ENCODE measurements at places on chromosomes 7 and 10.
A peak's percentile ranks its signal among the peaks of the same experiment; 100 is the strongest.

DNA sequence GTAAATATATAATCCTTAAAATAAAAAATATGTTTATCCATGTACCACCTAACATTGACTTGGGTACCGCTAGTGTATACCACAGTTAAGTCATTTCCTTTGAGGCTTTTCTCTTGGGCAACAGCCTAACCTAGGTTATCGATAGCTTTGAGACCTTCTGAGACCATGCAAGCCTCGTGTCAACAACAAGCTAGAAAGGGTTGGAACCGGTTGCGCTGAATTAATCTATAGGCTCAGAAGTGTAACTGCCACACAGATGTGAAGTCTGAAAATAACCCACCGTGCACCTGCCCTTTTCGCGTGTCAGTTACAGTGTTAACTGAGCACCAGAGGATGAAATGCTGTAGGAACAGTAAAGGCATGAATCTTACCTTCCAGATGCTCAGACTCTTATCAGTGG is 59.8 kb downstream of the ARID5B start:
- DNase-seq: no peak

DNA sequence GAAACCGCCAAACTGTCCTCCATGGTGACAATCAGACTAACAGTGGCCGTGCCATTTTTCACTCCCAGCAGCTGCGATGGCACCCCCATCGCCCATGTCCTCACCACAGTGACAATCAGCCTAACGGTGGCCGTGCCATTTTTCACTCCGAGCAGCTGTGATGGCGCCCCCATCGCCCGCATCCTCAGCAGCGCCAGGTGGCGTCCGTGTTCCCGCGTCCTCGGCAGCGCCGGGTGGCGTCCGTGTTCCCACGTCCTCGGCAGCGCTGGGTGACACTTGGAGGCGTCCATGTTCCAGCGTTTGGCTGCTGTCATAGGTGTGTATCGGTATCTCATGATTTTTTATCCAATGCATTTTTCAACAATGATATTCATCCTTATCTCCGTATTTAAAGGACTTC is 267.3 kb downstream of the PTPRN2 start:
- DNase-seq: no peak

GRCh38 chr10:24331457-24331856 is 122.5 kb downstream of the KIAA1217 start:
- no peak for DNase-seq

- DNase-seq: no peak
These were observed 269.1 kb downstream of the SUGCT start for GRCh38 chr7:40403703-40404476.

GRCh38 chr10:99507265-99507664 is 25.5 kb upstream of the NKX2-3 start:
- no peak for DNase-seq

- DNase-seq: no peak
These were observed 54.0 kb downstream of the MALSU1 start for GRCh38 chr7:23353172-23353571.

- DNase-seq: no peak
These were observed 28.8 kb downstream of the CALML3 start for GRCh38 chr10:5553400-5554170.

DNA sequence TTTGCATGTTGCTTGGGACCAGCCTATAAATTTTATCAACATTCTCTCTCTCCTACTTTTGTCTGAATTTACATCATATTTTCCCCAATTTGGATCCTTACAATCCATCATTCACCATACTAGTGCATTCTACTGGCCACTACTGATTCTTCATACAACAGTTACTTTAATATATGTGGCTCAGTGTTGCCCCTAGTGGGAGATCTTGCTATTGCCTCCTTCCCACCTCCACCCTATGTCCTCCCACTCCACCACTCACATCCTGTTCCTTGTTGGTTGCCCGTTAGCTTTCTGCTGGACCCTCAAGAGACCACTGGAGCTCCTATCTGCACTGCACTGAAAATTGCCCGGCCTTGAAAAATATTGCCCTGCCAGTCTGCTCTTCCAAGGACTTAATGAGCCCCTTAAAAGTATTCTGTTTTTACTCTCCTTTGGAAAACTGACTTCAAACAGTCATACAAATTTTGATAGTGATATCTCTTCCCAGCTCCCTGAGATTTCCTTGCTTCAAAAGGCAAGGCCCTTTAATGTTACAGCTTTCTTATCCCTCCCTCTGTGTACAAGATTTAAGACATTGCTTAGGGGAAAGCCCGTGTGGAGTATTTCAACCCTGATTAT is 243.2 kb upstream of the TMEM229A start:
- DNase-seq: no peak

- DNase-seq: peak; percentile 29
These were observed 11.9 kb upstream of the LMOD2 start for GRCh38 chr7:123643495-123644441.

DNA sequence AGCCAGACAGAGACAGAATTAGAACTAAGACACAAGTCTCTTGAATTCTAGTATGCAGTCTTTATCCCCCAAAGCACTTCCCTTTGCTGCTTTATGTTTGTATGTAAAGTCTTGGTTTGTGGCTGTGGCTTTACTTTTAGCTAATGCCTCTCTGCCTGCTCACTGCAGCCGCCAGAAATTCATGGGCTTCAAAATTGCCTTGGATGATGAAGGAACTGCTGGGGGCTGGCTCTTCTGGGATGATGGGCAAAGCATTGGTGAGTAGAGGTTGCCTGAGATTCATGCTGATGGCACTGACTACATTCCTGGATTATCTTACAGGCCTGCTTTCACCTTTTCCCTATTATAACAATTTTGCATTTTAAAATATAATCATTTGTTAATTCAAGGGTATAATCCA is 10.9 kb upstream of the MGAM2 start:
- no peak for DNase-seq

- DNase-seq: no peak
These were observed 156.9 kb downstream of the PLCE1 start for GRCh38 chr10:94150541-94151184.

DNA sequence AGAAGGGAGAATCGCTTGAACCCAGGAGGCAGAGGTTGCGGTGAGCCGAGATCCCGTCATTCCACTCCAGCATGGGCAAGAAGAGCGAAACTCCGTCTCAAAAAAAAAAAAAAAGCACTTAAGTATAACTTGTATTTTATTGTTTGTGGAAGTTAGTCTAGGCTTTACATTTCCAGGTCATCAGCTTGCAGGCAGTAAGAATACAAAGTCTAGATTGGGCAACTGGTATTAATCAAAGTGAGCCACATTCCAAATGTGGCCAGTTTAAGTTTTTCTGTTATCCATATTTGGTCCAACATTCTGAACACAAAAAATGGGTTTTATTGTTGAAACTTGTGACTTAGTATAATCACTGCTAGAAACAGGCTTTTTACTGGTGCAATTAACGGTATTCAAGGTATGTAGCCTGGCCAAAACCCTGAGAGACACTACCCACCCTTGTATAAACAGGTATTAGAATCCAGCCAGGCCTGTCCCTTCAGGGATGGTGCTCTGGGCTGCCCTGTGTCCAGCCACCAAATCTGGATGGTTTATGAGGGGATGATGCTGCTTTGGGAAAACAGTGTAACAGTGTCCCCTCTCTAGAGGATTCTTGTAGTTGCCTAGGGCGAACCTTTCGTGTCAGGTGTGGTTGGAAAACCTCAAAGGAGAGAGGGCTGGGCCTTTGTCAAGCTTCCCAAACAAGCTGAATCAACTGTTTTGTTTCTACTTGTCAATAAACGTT is 122.1 kb upstream of the EFCAB10 start:
- DNase-seq: no peak

GRCh38 chr7:73718438-73718881 is 1.0 kb downstream of the STX1A start:
- no peak for DNase-seq

DNA sequence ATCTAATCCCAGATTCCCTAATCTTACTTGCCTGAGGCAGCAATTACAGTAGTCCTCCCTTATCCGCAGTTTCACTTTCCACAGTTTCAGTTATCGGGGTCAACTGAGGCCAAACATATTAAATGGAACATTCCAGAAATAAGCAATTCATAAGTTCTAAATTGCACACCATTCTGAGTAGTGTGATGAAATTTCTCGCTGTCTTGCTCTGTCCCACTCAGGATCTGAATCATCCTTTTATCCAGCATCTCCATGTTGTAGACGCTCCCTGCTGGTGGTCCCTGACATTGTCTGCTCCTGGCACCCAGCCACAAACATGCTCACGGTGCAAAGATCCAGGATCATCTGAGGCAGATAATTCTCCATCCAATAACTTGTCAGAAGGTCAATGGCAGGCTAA is 128.7 kb upstream of the CXCL12 start:
- no peak for DNase-seq
